ENCODE measurements at places on chromosomes 13 and 19.
A peak's percentile ranks its signal among the peaks of the same experiment; 100 is the strongest.

DNA sequence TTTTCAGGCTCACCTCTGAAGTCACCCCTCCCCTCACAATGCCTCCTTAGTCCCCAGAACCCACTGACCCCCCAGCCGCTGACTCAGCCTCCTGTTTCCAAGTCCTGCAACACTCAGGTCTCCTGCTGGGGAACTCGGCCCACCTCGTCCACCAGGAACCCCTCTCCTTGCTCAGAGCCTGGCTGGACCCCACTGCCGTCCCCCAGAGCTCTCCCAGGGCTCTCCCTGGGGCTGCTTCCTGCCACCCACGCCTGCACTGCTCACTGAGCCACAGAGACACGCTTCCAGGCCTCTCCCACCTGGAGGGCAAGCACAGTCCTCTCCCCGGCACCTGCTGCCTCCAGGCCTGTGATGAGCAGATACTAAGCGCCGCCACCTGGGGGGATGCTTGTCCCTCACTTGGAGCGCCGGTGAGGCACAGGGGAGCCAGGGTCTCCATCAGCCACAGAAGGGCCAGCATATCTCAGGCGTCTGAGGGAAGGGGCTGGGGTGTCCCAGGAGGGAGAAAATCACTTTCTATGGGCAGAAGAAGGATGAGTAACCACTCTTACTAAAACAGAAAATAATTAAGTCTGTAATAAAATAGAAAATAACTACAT is 53.8 kb downstream of the KLF2 start:
- no peak for DNase-seq

DNA sequence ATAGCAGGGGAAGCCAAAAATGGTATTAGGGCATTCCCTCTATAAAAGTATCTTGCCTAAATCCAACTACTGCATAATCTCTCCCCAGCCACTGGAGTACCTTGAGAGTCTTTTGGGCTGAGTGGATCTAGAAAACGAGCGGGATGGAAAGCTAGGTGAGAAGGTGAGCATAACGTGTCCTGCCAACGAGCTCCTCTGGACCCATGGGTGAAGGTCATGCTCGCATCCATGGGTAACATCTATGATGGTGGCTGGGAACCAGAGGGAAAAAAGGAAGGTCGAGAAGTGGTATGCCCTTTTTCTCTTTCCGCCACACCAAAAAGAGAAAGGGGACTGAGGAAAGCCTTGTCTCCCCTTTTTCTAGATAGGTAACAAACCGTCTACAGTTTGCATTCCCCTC is 63.0 kb downstream of the ZNF208 start:
- DNase-seq = no peak

DNA sequence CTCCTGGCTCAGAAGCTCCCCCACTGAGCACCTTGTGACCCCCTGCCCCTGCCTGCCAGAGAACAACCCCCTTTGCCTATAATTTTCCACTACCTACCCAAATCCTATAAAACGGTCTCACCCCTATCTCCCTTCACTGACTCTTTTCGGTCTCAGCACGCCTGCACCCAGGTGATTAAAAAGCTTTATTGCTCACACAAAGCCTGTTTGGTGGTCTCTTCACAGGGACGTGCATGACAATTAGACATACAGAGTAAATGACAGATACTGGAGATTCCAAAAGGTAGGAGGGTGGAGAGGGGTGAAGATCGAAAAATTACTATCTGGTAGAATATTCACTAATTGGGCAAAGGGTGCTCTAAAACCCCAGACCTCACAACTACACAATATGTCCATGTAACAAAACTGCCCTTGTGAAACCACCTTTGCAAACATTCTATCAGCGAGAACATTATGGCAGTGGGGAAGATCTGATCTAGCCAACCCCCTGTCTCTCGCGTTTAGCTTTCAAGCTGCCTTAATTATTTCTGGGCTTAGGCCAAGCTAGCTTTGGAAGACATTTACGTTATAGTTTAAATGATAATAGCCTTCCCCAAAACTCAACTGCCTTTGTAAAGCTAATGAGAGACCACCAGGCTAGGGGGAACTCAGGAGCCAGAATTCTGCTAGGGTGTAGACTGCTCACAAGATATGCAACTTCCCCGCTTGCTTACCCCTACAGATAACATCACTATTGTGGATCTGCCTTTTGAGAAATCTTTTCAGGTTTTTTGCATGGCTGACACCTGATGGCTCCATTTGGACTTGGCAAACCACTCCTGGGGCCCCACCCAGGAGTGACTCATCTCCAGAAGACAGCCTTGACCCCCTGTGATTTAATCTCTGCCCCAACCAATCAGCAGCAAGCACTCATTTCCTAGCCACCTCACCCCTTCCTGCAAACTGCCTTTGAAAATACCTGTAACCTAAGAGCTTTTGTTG is 1534.0 kb upstream of the SPRY2 start:
- no peak for DNase-seq

GRCh38 chr19:39296055-39296645 is at the start of gene IFNL1:
TSS of gene IFNL1 (plus strand) at chr19:39296407. CDS start at chr19:39296422, 15 bp downstream.
- DNase-seq = no peak

DNA sequence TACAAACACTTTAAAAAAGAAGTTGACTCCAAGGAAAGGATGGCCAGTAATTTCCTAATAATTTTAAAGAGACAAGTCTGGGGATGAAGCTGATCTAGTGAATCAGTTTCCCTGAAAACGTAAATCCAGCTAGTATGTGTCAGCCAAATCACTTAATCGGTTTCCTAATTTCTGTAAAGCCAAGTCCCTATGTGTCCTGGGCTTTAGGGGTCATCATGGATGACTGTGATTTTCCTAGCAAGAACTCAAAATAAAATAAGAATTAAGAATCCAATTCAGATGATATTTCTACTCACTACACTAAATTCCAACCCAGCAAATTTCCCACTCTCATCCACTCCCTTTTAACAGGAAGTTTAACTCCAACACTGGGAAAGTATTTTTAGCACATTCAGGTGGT is 35.9 kb downstream of the ELF1 start:
- DNase-seq = no peak

GRCh38 chr13:112699322-112699918 is 9.6 kb downstream of the ATP11A start:
- DNase-seq = no peak

DNA sequence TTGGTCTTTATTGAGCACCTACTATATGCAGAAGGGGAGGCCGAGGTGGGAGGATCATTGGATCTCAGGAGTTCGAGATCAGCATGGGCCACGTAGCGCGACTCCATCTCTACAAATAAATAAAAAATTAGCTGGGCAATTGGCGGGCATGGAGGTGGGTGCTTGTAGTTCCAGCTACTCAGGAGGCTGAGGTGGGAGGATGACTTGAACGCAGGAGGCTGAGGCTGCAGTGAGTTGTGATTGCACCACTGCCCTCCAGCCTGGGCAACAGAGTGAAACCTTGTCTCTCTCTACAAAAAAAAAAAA is 3.8 kb downstream of the CFD start:
- no peak for DNase-seq

GRCh38 chr13:80196756-80197155 is 144.2 kb downstream of the SPRY2 start:
- DNase-seq = no peak

GRCh38 chr13:20703780-20704458 is 420 bp downstream of the IL17D start:
- peak; percentile 63 for DNase-seq

DNA sequence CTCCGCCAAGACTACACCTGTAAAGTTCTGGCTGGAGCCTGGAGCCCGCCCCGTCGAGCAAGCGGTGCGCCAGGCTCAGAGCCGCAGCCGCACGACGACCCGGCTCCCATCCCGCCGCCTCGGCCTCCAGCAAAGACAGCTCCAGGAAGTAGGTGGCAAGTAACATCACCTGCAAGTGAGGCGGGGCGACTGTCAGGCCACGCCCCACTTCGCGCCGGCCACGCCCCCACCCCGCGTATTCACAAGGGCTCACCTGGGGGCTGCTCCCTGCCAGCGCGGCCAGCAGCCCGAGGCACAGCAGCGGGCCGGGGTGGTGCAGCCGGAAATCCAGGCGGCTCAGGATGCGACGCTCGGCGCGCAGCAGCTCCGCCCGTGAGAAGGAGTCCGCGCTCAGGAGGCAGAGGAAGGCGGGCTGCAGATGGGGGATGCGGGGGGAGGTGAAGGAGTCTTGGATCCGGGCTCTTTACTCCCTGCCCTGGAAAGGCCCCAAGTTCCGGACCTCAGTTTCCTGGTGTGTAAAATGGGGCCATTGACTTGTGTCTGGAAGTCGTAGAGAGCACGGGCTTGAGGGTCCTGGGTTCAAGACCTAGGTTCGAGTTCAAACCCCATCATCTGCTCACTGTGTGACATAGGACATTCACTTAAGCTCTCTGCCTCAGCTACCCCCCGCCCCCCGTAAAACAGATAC is 3.2 kb downstream of the CCNP start:
- DNase-seq = peak; percentile 40

GRCh38 chr13:106649495-106649894 is 81.6 kb upstream of the ARGLU1 start:
- no peak for DNase-seq

Data from effector CD8-positive, alpha-beta T cell (primary cell).